ENCODE measurements at places on chromosomes 1 and 21.

GRCh38 chr1:246324711-246325110 is 182.4 kb downstream of the SMYD3 start:
- DNase-seq: no peak

DNA sequence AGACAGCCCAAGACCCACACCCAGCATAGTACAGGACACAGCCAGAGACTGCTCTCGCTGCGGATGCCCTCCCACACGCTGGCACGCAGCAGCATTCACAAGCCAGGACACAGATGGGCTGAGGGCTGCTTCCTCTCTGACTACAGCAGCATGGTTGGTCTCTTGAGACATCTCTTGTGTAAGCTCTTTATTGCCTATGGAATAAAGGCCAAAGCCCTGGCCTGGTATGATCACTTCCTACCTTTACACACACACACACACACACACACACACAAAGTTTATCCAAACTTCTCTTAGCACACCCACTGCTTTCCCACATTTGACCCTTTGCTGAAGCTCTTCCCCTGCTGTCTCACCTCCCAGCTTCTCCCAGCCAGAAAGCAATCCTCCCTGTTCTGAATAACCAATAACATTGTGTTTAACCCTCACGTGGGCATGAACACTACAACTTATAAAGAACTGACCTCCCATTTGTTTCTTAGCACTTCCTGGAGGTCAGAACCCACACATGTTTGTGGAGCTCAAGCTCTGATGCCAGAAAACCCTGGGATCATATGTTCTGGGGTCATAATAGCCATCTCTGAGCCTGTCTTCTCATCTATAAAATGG is 1.2 kb upstream of the LUZP1 start:
- DNase-seq: peak; percentile 83

- no peak for DNase-seq
Measured at GRCh38 chr1:157311730-157312081, 173.5 kb upstream of the ETV3 start.

DNA sequence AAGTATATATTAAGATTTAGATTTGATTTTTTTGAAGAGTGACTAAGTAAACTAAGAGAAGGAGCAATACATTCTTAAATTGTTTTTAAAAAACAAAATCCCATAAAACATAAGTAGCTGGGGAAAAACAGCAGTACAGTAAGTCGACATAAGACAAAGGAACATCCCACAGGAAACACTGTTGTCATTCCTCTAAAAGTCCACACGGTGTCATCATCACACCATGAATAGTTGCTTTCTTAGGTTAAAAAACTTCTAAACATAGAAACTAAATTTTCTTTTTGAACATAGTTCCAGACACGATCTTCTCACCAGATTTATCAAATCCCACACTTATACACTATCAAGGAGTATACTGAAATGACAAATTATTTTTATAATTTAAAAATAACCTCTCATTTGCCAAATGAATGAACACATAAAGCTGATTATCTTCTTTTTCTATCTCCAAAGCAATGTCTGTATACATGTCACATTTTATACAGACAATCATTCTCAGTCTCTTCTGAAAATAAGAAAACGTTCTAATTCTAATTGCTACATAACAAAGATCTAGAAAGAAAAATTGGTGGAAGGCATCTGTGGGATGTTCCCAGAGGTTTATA is 15.8 kb downstream of the ODF2L start:
- DNase-seq: peak; percentile 38
